ENCODE measurements at places on chromosomes 16 and 17. TPM values are rescaled to one million over a fixed set of nuclear protein-coding genes. Genes with fewer than 3 reads are reported as not detected.

DNA sequence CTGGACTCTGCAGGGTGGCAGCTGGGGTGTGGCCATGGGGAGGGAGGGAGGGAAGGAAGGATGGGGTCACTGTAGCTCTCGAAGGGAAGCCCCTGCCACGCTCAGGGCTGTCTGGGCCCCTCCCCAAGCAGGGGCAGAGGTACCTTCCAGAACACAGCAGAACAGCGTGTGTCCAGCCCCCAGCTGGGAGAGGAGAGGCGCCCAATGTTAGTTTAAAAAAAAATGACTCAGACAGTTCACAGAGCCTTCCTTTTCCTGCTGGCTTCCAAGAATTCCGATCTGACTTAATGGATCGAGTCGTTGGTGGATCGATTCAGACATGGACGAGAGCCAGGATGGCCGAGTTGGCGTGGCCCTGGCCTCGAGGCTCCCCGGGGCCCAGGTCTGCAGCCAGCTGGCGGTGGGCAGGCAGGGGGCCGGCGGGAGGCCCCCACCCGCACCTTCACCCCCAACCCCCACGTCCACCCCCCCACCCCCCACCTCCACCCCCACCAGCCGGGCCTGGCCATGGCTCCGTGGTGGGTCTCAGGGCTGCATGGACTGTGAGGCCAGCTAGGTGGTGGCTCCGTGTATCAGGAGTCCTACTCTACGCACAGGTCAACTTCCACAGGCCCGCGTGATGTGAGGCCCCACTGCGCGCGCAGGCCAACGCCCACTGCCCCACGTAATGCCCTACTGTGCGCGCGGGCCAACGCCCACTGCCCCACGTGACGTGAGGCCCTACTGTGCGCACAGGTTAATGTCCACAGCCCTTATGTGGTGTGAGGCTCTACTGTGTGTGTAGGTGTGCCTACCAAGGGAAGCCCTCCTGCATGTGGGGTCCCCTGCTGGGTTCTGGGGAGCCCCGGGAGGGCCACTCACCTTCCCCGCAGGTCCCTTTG, 21.8 kb downstream of the CACNA1H start:
- DNase-seq: no peak

DNA sequence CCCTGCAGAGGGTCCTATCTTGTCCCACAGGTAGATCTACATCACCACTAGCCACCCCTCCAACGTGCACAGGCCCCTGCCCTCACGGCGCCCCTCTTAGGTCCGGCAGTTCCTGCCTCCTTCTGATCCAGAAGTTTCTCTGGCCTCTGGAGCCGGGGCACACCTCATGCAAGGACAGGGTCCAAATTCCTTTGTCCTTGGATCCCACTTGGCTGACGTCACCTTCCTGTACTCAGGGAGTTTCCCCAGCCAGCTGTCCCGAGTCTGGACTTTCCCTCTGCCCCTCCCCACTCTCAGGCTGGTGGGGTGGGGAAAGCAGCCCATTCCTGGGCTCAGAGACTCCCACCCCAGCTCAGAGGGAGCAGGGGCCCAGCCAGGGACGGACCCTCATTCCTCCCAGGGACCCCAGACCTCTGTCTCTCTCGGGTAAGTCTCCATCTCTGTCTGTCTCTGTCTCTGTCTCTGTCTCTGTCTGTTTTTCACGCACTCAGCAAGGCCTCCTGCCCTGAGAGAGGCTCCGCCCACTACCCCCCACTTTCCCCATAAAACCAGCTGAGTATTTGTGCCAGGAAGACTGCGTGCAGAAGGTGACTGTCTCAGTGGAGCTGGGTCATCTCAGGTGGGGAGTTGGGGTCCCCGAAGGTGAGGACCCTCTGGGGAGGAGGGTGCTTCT, at the start of gene IL32:
IL32 (plus strand) TSS at position 572 of the 673 bp plus-strand sequence. CDS start 172 bp downstream, outside the sequence.
- peak; percentile 50 for DNase-seq

DNA sequence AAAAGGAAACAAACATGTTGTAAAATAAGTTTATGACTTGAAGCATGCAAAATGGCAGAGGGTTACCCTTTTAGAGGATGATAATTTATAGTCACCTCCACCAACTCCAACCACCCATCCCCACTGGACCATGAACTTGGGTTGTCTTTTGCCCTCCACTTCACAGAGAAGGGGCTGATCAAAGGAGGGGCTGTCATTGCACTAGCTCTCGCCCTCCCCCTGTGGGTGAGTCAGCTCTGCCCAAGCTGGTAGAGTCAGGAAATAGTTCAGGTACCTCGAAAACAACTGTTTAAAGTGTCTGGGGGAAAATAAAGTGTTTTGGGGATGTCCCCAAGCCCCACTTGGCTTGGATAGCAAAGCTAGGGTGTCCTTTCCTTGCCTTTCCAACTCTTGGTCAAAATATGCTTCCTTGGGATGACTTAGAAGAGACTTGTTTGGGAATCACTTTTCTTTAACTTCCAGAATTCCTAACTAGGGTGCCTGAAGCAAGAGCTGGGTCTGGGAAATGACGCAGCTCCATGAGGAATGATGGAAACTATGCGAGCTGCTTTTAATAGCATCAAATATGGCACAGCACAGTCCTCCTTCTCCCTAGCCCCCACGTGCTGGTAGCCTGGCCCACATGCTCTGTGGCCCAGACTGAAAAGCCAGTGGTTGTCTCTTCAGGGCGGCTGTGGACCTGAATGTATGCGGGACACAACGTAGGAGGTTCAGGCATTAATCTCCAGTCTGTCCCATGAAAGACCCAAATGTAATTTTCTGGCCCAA, 40.7 kb downstream of the TBX4 start:
- no peak for DNase-seq

DNA sequence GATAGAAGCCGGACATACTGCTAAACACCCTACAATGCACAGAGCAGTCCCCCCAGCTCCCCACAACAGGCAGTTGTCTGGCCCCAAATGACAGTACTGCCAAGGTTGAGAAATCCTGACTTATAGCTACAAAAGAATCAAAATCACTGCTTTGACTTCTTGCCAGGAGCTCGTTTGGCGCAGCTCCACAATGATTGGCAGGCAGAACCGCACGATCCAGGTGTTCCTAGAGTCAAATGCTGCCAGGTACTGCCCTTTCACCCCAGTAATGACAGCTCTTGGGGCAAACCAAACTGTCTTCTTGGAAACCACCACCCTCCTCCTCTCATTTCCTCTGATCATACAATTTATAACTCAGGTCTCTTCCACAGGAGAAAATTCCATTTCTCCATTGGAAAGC, 2.2 kb upstream of the TMC5 start:
- no peak for DNase-seq

DNA sequence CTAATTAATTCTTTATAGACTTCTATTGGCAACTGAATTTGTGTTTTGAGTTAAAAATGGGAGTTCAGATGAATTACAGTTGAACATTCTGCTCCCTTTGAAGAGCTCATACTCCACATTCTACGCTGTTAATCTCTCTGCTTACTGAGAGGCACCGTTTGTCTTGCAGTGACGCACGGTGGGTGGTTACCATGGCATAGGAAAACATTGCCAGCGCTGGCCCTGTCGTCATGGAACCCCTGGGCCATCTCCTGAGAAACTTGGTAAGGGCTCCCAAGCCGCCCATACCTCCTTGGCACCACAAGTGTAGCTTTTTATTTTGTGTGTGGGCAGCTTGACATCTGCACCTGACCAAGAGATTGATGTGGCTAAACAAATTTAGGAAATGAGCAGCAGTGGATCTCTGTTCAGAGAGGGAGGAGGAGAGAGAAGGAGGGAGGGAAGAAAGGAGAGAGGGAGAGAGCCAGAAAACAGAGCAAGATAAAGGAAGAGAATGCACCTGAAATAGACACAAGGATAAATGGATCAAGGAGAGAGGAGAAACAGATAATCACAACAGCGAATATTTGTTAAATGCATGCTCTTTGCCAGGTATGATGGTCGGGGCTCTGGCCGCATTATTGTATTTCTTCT, 398.5 kb downstream of the HAPSTR1 start:
- DNase-seq: no peak

DNA sequence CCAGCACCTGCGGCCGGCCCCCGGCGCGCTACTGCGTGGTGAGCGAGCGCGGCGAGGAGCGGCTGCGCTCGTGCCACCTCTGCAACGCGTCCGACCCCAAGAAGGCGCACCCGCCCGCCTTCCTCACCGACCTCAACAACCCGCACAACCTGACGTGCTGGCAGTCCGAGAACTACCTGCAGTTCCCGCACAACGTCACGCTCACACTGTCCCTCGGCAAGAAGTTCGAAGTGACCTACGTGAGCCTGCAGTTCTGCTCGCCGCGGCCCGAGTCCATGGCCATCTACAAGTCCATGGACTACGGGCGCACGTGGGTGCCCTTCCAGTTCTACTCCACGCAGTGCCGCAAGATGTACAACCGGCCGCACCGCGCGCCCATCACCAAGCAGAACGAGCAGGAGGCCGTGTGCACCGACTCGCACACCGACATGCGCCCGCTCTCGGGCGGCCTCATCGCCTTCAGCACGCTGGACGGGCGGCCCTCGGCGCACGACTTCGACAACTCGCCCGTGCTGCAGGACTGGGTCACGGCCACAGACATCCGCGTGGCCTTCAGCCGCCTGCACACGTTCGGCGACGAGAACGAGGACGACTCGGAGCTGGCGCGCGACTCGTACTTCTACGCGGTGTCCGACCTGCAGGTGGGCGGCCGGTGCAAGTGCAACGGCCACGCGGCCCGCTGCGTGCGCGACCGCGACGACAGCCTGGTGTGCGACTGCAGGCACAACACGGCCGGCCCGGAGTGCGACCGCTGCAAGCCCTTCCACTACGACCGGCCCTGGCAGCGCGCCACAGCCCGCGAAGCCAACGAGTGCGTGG, 1.5 kb downstream of the NTN1 start:
- peak; percentile 41 for DNase-seq

- peak; percentile 81 for DNase-seq
Measured at GRCh38 chr17:8580952-8581658, 49.4 kb downstream of the MYH10 start.

- DNase-seq: no peak
Measured at GRCh38 chr16:65388592-65388991, 266.7 kb upstream of the CDH11 start.

DNA sequence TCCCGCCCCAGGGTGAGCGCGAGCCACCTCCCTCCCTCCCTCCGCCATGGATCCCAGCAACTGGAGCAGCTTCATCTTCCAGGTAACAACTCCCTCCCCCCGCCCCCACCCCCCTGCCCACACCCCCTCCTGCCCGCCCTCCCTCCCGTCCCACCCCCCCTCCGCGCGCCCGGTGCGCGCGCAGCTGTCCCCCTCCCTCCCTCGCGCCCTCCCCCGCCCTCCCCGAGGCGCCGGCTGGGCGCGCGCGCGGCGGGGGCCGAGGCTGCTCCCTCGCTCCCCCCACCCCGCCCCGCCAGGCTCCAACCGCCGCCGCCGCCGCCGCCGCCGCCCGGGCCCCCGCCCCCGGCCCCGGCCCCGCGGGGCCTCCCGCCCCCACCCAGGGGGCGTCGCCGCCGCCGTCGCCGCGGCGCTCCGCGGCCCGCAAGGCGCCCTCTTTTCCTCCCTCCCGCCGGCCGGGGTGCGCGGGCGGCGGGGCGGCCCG, at the start of gene MAZ:
MAZ (plus strand) TSS at position 431 of the 481 bp plus-strand sequence. CDS start 173 bp downstream, outside the sequence.
- no peak for DNase-seq

DNA sequence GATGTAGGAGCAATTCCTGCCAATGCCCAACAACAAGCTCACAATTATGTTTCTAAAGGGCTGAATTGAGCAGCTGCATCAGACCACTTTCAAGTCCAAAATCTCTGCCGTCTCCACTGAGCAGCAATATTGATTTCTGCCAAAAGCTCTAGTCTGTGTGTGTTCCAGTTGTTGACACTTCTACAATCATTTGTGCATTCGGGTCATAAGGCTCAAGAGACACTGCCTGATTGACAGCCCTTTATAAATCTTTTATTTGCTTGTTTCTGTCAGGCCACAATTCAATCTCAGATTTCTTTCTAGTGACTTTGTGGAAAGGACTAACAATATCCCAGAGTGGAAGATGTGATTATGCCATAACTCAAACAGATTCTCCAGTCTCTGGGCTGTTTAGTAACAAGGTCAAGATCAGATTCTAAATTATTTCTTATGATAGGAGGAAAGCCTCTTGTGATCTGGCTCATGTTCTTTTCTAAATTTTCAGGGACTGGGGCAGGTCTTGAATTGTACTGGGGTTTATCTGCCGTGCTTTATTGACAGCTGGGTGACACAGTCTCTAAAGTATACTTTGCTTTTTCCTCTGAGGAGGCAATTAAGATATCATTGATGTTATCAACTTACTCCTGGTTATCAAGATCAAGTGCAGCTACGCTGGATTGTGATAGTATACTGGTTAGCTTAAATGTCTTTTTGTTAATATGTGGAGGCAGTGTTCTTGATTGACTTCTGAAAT, 377.1 kb downstream of the CNTNAP4 start:
- no peak for DNase-seq

DNA sequence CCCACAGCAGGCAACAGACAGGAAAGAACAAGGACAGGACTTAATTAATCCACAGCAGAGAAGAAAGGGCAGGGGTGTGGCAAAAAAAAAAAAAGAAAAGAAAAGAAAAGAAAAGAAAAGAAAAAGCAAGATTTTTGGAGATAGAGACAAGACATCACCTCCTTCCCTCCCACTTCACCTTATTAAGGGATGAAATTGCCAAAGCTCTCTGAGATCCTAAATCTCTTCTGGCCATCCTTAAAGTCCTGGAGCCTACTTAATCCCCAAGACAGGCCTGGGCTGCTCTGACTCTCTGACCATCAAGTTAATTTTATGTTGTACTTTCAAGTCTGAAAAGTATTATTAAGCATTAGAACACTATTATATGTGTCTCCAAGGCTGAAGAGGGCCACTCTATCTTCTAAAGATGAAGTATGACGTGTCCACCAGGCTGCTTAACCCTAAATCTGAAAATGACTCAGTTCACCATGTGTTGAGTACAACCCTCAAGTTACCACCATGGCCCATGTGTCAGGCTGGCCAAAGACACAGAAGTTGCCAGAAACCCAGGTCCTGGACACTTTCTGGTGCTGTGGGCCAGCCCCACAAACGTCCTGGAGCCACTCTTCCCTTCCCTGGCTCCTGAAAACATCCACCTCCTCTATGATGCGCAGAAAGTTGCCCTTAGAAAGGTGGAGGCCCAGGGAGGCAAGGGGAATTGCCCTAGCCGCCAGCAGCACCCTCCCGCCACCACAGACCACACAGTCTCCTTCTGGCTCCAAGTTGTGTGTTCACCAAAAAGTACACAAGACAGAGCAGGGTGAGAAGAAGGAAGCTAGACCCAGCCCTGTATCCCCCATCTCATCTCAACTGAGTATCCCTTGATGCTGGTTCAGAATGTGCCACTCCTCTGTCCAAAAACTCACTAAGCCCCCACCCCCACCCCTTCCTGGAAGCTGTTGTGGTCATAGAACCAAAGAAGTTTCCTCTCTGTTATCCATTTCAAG, 2.7 kb downstream of the SOCS1 start:
- DNase-seq: no peak

- DNase-seq: no peak
Measured at GRCh38 chr17:75976175-75976848, 2.7 kb downstream of the ACOX1 start.

Gene ABCA6
- not detected for polyA plus RNA-seq

Gene EPX
- not detected for polyA plus RNA-seq

Gene ITGAL
- polyA plus RNA-seq: not detected

Gene CACNG3
- not detected for polyA plus RNA-seq

Gene MILR1
- polyA plus RNA-seq: not detected

Gene RNF43
- 8.5 TPM for polyA plus RNA-seq

Gene CYB5B
- polyA plus RNA-seq: 130 TPM

Gene CACNG1
- not detected for polyA plus RNA-seq

Gene CACNA1G
- polyA plus RNA-seq: 0.07 TPM
